ENCODE measurements at places on chromosomes 1 and 21. TPM values are rescaled to one million over a fixed set of nuclear protein-coding genes. Genes with fewer than 3 reads are reported as not detected.

Gene FMO4
- total RNA-seq = 3.8 TPM

Gene OR2G6
- total RNA-seq = not detected

Gene FMO1
- 0.54 TPM for total RNA-seq

Gene SH2D1B
- 0.16 TPM for total RNA-seq

Gene CCDC24
- 0.86 TPM for total RNA-seq

Gene CA6
- total RNA-seq = not detected

Gene SELENON
- 39.6 TPM for total RNA-seq
